NT2/D1 (cell line): ENCODE measurements at places on chromosomes 3 and 15.

- DNase-seq: no peak
These were observed 343.5 kb upstream of the ICE2 start for GRCh38 chr15:60822403-60822802.

DNA sequence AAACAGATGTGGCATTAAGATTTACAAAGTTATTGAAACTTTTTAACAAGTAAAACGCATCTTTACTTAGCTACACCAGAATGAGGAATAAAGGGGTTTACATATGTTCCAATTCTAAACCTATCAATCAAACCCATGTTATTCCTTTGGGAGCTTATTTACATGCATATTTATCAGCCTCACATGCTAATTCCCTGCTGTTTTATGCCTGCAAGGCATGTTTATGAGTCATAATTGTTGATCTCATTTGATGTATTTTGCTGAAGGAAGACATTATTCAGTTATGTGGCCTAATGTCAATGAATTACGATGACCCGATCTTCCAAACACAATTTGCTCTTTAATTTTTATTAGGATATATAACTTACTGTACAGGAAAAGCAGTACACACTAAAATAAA, 272.9 kb downstream of the TBC1D5 start:
- DNase-seq: no peak

- no peak for DNase-seq
These were observed 903 bp upstream of the ZSCAN2 start for GRCh38 chr15:84599906-84600305.

GRCh38 chr15:74826364-74826819, at the start of gene CPLX3:
TSS of gene CPLX3 (plus strand) at chr15:74826627. CDS start at chr15:74826704, 77 bp downstream.
- no peak for DNase-seq

GRCh38 chr3:66609660-66610561, 109.1 kb upstream of the LRIG1 start:
- DNase-seq: peak; percentile 64

DNA sequence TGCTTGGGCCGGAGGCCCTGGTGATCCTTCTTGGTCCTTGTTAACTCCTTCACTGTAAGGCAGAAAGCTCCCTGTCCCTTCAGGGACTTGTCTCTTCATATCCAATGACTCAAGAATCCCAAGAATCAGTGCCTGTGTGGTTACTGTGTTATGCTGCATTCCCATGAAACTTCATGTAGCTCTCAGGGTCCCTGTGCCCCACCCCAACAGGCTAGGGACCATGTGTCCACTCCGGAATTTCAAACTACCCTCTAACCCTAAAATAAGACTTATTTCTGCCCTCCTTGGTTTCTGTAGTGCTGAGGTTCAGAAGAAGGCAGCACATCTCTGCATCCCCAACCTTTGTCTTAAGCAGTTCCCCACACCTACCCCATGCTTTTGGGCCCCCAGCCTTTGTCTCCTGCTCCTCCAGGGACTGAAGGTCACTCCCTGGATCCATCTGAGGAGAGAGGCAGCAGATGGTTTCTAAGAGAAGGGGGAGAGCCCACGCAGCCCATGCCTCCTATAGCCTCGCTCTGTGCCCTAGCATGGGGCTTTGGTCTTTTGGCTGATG, 531 bp upstream of the MAP1A start:
- DNase-seq: no peak

DNA sequence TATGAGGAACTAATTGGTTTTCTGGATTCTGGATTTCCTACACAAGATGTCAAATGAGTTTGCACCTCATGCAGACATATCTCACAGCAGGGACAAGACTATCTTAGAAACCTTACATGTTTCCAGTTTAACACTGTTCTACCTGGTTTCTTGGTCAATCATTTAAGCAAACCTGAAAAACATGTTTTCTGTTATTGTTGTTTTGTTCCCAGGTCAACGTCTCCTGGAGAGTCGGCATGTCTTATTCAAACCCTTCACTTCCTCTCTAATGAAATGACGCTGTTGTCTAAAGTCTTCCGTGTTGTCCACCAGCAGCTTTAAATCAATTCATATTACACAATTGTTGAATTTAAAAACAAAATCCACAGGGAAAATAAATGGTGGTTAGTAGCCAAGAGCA, 150.9 kb downstream of the CNTN3 start:
- no peak for DNase-seq
